ENCODE measurements at places on chromosomes 11 and 22. TPM values are rescaled to one million over a fixed set of nuclear protein-coding genes. Genes with fewer than 3 reads are reported as not detected.

Gene NECTIN1
- total RNA-seq = 7.9 TPM

Gene LINC01488
- total RNA-seq = 0.04 TPM

Gene P2RX3
- total RNA-seq = 1.5 TPM

Gene CD6
- 0.18 TPM for total RNA-seq

Gene RBM4B
- total RNA-seq = 26.7 TPM

Gene RTN4R
- total RNA-seq = 7.3 TPM

Gene FAM180B
- 2.9 TPM for total RNA-seq

Gene CLDN5
- total RNA-seq = 50.8 TPM

DNA sequence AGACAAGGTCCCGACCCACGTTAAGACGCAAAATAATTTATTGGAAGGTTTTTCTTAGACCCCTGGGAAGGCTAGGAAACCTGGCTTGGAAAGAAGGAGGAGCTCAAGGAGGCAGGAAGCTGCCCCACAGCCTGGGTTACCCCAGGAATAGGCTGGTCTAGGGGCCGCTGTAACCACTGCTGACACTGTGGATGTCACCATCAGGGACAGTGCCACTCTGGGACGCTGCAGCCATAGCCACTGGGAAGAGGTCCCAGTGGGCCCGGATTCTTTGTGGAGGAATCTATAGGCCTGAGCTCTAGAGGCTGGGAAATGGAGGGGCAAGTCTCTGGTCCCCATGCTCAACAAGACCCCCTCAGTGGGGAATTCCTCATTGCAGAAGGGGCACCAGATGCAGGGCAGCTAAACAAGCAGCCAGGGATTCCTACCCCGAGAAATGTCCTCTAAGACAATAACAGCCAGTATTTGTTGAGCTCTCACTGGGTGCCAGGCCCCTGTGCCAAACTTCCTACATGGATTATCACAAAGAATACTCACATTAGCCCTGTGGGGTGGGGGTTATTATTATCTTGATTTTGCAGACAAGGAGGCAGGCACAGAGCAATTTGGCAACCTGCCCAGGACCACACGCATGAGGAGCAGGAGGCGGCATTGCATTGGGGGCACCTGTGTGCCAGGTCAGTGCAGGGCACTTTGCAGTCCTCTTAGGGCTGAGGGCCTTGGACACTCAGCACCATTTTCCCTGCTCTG is 19.5 kb upstream of the CHKA start:
- H3K4me1 ChIP-seq = no peaks in the 10 kb centered on the region
- H3K4me3 ChIP-seq = no peak overlapping the region
- no peak for DNase-seq

- no peaks in the 10 kb centered on the region for H3K36me3 ChIP-seq
- H3K4me1 ChIP-seq = peaks cover 51% of the 10 kb centered on the region
- H3K27ac ChIP-seq = no peak overlapping the region
- peaks cover 14% of the 10 kb centered on the region for H3K27me3 ChIP-seq
- H3K4me3 ChIP-seq = no peak overlapping the region
These were observed 16.5 kb downstream of the ZBTB16 start for GRCh38 chr11:114075891-114076441.

GRCh38 chr11:14768526-14769188 is 123.4 kb downstream of the CYP2R1 start:
- H3K27ac ChIP-seq = no peak overlapping the region
- H3K27me3 ChIP-seq = no peaks in the 10 kb centered on the region
- no peaks in the 10 kb centered on the region for H3K4me1 ChIP-seq
- no peaks in the 10 kb centered on the region for H3K36me3 ChIP-seq

GRCh38 chr11:75356613-75357012 is 5.2 kb upstream of the ARRB1 start:
- H3K27ac ChIP-seq = no peak overlapping the region
- H3K36me3 ChIP-seq = no peaks in the 10 kb centered on the region
- peaks cover 13% of the 10 kb centered on the region for H3K4me1 ChIP-seq

DNA sequence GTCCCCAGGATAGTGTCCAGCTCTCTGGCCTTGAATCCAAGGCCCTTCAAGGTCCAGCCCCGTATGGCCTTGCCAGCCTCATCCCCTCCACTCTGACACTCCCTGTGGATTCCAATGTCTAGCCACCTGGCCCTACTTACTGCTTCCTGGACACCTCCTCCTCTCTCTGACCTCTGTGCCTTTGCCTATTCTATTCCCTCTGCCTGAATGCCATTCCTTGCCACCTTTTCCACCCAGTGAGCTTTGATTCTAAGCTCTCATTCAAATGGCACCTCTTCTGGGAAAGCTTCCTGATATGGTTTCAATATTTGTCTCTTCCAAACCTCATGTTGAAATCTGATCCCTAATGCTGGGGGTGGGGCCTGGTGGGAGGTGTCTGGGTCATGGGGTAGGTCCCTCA is 31.9 kb upstream of the TTLL12 start:
- peaks cover 2% of the 10 kb centered on the region for H3K27me3 ChIP-seq
- peaks cover 15% of the 10 kb centered on the region for H3K4me1 ChIP-seq
- no peak overlapping the region for H3K4me3 ChIP-seq
- no peak overlapping the region for H3K27ac ChIP-seq

- no peak within 1 kb of the TSS for H3K27ac ChIP-seq
- no peak within 1 kb of the TSS for H3K4me3 ChIP-seq
- peaks cover 74% of the 10 kb centered on the region for H3K27me3 ChIP-seq
- peaks cover 23% of the 10 kb centered on the region for H3K4me1 ChIP-seq
These were observed at the start of gene CALCA for GRCh38 chr11:14971865-14972580. CALCA (minus strand) TSS chr11:14972351; CDS start chr11:14971192, 1,159 bp downstream.

DNA sequence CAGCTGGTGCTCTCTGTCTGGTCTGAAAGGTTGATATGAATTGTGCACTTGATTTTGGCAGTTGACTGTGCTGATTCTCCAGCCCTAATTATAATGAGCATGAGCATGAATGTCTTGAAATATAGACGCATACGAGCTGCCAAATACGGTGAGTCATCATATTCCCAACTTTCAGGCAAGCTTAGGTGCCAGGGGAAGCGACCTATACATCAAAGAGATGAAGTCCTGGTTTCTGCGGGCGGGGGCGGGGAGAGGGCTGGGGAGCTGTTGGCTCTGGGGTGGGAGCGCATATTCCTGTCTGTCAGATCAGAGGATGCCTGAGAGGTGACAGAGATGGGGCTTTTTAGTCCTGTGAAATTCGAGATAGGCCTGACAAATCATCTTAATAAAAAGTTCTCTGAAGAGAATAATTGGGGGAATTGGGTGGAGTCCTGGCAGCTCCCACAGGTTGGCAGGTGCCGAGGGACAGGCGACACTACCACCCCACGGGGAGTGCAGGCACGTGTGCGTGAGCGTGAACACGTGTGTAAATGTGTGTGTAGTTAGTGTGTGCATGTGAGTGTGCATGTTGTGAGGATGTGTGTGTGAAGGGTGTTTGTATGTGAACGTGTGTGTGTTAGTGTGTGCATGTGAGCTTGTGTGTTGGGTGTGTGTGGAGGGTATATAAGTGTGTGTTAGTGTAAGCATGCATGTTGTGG is 865.3 kb downstream of the TBC1D22A start:
- DNase-seq = peak; percentile 44
- H3K27ac ChIP-seq = no peak overlapping the region
- H3K27me3 ChIP-seq = no peaks in the 10 kb centered on the region
- H3K36me3 ChIP-seq = no peaks in the 10 kb centered on the region
- H3K4me3 ChIP-seq = no peak overlapping the region
- peaks cover 16% of the 10 kb centered on the region for H3K4me1 ChIP-seq

- no peaks in the 10 kb centered on the region for H3K36me3 ChIP-seq
- H3K27me3 ChIP-seq = peaks cover 10% of the 10 kb centered on the region
- H3K27ac ChIP-seq = no peak overlapping the region
These were observed 14.8 kb downstream of the CD6 start for GRCh38 chr11:60985991-60986915.

DNA sequence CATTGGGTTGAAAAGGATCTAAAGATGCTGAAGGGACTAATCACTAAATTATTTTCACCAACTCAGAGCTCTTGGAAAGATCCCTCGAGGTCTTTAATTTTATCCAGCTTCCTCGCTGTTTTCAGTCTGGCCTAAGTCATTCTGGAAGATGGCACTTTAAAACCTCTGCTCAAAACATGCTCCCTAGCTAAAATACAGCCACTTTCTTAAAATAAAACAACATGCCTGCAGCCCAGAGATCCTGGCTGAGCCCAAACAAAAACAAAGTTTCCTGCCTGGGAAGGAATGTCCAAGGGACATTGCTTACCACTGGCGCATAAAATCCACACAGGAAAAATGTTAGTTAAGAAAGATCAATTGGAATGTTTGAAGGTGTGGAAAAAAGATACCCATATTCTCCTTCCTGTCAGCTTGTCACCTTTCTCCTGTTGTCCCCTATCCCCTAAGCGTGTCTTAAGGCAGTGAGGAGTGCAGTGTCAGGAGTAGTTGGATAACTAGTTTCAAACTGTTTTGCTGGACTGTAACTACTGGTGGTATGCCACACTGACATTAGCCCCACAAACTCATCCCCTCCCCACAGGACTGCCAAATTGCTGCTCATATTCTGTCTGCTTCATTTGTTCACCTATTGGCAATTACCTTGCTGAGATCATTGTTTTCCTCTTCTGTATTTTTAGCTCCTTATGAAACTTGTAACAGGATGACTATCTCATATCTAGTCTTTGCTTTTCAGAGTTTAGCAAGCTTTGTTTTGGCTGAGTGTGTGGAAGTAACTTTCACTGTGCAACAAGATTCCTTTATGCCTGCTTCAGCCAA is 108.3 kb upstream of the SESN3 start:
- H3K27me3 ChIP-seq = no peaks in the 10 kb centered on the region
- H3K4me3 ChIP-seq = no peak overlapping the region
- peaks cover 48% of the 10 kb centered on the region for H3K4me1 ChIP-seq
- H3K27ac ChIP-seq = peak overlapping the region; percentile 95

DNA sequence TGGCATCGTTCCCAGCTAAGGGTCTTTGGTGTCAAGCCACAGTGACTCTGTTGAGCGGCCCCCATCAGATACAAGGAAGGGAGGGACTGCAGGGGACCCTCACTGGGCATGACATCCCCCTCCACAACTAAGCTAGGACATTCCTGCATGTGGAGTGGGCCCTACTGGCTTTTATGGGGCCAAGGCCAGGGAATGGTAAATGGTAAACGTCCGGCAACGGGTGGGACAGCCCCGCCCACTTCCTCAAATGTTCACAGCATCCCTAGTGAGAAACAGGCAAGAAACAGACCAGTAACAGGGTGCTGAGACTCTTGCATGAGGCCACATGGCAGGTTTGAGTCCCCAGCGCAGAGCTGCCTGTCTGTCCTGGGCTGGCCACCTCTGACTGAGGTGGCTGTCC is 4.4 kb downstream of the TMPRSS6 start:
- no peak for DNase-seq
- no peak overlapping the region for H3K27ac ChIP-seq
- no peak overlapping the region for H3K4me3 ChIP-seq
- H3K36me3 ChIP-seq = no peaks in the 10 kb centered on the region
- H3K4me1 ChIP-seq = peaks cover 3% of the 10 kb centered on the region

- no peaks in the 10 kb centered on the region for H3K4me1 ChIP-seq
- no peak overlapping the region for H3K4me3 ChIP-seq
- H3K27ac ChIP-seq = no peak overlapping the region
- H3K27me3 ChIP-seq = no peaks in the 10 kb centered on the region
- DNase-seq = peak; percentile 4
These were observed 249.3 kb downstream of the CASP12 start for GRCh38 chr11:104649002-104649401.

GRCh38 chr11:45654231-45655011 is 11.0 kb downstream of the CHST1 start:
- peaks cover 8% of the 10 kb centered on the region for H3K36me3 ChIP-seq
- no peak for DNase-seq
- H3K27ac ChIP-seq = peak overlapping the region; percentile 39
- no peak overlapping the region for H3K4me3 ChIP-seq
- no peaks in the 10 kb centered on the region for H3K27me3 ChIP-seq

- peaks cover 8% of the 10 kb centered on the region for H3K27me3 ChIP-seq
- H3K4me3 ChIP-seq = no peak overlapping the region
- DNase-seq = no peak
- H3K4me1 ChIP-seq = peaks cover 2% of the 10 kb centered on the region
- no peak overlapping the region for H3K27ac ChIP-seq
- H3K36me3 ChIP-seq = no peaks in the 10 kb centered on the region
These were observed 206.4 kb upstream of the E2F8 start for GRCh38 chr11:19447150-19447566.

DNA sequence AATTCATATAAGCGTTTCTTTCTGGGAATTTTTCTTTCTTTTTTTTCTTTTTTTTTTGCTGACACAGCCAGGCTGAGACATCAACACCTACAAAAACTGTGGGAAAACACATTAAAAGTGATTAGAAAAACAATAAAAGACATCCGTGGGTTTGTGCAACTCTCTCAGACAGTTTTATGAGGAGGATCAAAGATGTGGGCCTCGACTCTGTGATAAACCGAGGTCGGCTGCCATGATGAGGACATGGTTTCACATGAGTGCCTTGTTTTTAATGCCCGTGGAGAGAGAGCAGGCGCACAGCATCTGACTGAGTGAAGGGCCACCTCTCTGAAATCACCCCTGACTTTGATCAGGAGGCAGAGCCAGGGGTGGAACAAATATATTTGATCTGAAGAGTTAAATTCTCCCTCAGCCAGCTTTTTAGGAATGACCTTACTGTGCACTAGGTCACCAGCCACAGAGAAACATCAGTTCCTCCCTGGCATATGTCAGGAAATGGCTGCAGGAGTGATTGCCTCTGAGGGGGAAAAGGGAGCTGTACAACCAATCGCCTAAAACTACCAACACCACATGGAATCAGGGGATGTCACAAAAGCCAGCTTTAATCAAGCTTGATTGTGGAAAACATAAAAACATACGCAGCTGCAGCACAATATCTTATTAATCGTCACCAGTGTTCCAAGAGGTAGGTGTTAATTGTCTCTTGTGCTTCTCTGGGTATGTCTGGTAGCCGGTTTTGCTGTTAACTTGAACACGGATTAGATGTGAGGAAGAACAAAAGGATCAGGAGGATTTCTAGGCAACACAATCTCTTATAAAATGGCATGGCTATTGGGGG is 164.7 kb downstream of the MAML2 start:
- no peaks in the 10 kb centered on the region for H3K4me1 ChIP-seq
- no peak for DNase-seq
- no peaks in the 10 kb centered on the region for H3K36me3 ChIP-seq
- H3K27me3 ChIP-seq = no peaks in the 10 kb centered on the region
- no peak overlapping the region for H3K4me3 ChIP-seq
- no peak overlapping the region for H3K27ac ChIP-seq

- no peak overlapping the region for H3K27ac ChIP-seq
- DNase-seq = no peak
- no peak overlapping the region for H3K4me3 ChIP-seq
- H3K27me3 ChIP-seq = peaks cover 7% of the 10 kb centered on the region
These were observed 503.9 kb downstream of the INSC start for GRCh38 chr11:15618583-15619032.

- H3K4me1 ChIP-seq = peaks cover 19% of the 10 kb centered on the region
- no peaks in the 10 kb centered on the region for H3K36me3 ChIP-seq
- H3K27ac ChIP-seq = peak overlapping the region; percentile 36
- no peak overlapping the region for H3K4me3 ChIP-seq
- DNase-seq = peak; percentile 66
These were observed 21.5 kb upstream of the CABP2 start for GRCh38 chr11:67544616-67545242.

GRCh38 chr22:26443901-26444690 is 15.0 kb downstream of the ASPHD2 start:
- peaks cover 7% of the 10 kb centered on the region for H3K4me1 ChIP-seq
- H3K36me3 ChIP-seq = no peaks in the 10 kb centered on the region
- H3K27ac ChIP-seq = no peak overlapping the region
- no peak for DNase-seq
- H3K4me3 ChIP-seq = no peak overlapping the region

- peak; percentile 81 for DNase-seq
- H3K4me3 ChIP-seq = no peak overlapping the region
- H3K36me3 ChIP-seq = peaks cover 38% of the 10 kb centered on the region
- peaks cover 2% of the 10 kb centered on the region for H3K27me3 ChIP-seq
These were observed 32.1 kb upstream of the DGKZ start for GRCh38 chr11:46315033-46315738.

- no peaks in the 10 kb centered on the region for H3K4me1 ChIP-seq
- H3K27ac ChIP-seq = no peak overlapping the region
- peaks cover 20% of the 10 kb centered on the region for H3K36me3 ChIP-seq
- DNase-seq = no peak
- no peak overlapping the region for H3K4me3 ChIP-seq
- no peaks in the 10 kb centered on the region for H3K27me3 ChIP-seq
These were observed 40.5 kb upstream of the STK33 start for GRCh38 chr11:8634498-8634897.

All from muscle of leg (tissue), 16 donors.